Thoracic aorta (tissue), 2 donors: ENCODE measurements at places on chromosomes 2 and 18.

- no peaks in the 10 kb centered on the region for H3K27me3 ChIP-seq
- DNase-seq: no peak
- peak overlapping the region; percentile 73 for H3K27ac ChIP-seq
- H3K36me3 ChIP-seq: no peaks in the 10 kb centered on the region
- H3K4me1 ChIP-seq: peaks cover 34% of the 10 kb centered on the region
- H3K4me3 ChIP-seq: peak overlapping the region; percentile 91
Measured at GRCh38 chr2:6866275-6866671, 566 bp upstream of the CMPK2 start.

- H3K36me3 ChIP-seq: no peaks in the 10 kb centered on the region
- no peaks in the 10 kb centered on the region for H3K27me3 ChIP-seq
- DNase-seq: no peak
- no peaks in the 10 kb centered on the region for H3K4me1 ChIP-seq
- H3K4me3 ChIP-seq: no peak overlapping the region
Measured at GRCh38 chr2:239609607-239610310, 208.9 kb upstream of the HDAC4 start.

DNA sequence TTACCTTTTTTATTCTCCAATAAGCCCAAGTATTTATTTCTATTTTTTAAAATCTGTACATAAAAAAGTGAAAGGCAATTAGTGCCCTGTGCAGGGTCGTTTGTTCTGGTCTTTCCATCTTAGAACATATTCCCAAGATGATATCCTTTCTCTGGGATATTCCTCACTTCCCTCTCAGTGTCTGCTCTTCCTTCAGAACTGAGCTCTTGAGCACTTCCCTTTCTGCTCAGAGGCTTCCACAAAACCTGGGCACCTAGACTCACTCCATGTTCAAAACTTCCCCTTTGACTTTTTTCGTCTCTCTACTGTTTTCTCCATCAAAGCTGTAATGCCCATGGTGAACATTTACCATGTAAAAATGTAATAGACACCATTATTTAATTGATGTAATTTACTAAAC, 296.5 kb upstream of the TCF4 start:
- no peak overlapping the region for H3K4me3 ChIP-seq
- no peak overlapping the region for H3K27ac ChIP-seq
- DNase-seq: no peak
- H3K4me1 ChIP-seq: no peaks in the 10 kb centered on the region
- H3K27me3 ChIP-seq: no peaks in the 10 kb centered on the region

DNA sequence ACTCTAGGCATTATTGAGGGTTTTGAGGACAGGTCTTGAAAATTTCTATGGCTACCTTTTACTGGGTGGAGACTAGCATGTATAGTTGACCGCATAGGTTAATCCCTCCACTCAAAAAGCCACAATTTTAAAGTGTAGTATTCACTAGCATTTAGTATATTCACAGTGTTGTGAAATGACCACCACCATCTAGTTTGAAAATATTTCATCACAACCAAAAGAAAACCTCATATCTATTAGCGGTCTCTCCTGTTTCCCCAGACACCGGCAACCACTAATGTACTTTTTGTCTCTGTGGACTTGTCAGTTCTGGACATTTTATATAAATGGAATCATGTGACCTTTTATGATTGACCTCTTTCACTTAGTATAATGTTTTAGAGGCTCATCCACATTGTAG, 53.9 kb downstream of the MSH2 start:
- no peak for DNase-seq
- H3K27ac ChIP-seq: no peak overlapping the region
- H3K27me3 ChIP-seq: no peaks in the 10 kb centered on the region
- H3K36me3 ChIP-seq: no peaks in the 10 kb centered on the region
- H3K4me1 ChIP-seq: no peaks in the 10 kb centered on the region

DNA sequence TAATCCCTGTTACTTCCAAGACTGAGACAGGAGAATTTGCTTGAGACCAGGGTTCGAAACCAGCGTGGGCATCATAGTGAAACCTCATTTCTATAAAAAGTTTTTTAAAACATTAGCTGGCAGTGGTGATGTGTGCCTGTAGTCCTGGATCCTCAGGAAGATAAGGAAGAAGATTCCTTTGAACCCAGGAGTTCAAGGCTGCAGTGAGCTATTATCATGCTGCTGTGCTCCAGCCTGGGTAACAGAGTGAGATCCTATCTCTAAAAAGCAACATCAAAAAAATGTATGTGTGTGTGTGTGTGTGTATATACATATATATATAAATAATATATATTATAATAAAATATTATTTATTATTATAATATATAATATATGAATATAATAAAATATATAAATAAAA, 1417.6 kb upstream of the CDH2 start:
- H3K4me1 ChIP-seq: no peaks in the 10 kb centered on the region
- H3K36me3 ChIP-seq: no peaks in the 10 kb centered on the region
- no peak overlapping the region for H3K27ac ChIP-seq
- no peaks in the 10 kb centered on the region for H3K27me3 ChIP-seq

DNA sequence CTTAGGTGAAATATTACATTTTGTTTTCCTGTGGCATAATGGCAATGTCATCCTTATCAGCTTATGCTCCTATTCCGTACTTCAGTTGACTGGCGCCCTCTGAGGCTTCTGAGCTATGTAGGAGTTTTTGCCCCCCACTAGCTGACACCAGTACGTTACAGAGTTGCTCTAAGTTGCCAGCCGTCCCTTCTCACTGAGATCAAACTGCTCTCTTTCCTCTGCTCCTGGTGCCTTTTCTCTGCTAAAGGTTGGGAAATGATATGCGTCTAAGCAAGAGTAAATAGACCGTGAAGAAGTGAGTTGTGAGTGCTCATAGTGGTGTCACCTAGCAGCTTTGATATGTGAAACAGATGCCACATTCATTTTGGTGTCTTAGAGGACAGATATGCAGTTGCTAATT, 99.2 kb downstream of the RAPGEF4 start:
- no peak for DNase-seq
- no peaks in the 10 kb centered on the region for H3K4me1 ChIP-seq
- no peak overlapping the region for H3K4me3 ChIP-seq

DNA sequence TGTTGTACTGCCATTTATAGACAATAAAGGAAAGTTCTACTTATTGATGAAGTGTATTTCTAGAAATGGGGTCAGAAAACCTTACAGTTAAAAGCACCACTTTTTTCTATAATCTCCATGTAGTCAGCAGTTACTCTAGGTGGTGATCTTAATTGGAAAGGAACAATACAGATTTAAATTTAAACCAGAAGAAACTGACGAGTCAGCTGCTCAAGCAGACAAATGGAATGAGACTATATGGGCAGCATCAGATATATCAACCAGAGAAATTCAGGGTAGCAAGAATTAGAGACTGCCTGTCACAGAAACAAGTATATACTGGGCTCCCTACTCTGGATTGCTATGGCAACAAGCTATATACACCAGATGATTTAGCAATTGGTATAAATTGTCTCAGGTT, 99.6 kb upstream of the SCG2 start:
- H3K36me3 ChIP-seq: no peaks in the 10 kb centered on the region
- no peak overlapping the region for H3K4me3 ChIP-seq
- DNase-seq: no peak
- H3K27ac ChIP-seq: no peak overlapping the region
- no peaks in the 10 kb centered on the region for H3K4me1 ChIP-seq
